ENCODE measurements at places on chromosomes 3 and 15.

GRCh38 chr3:54988302-54988837, 60.5 kb upstream of the LRTM1 start:
- DNase-seq, result peak; percentile 67

DNA sequence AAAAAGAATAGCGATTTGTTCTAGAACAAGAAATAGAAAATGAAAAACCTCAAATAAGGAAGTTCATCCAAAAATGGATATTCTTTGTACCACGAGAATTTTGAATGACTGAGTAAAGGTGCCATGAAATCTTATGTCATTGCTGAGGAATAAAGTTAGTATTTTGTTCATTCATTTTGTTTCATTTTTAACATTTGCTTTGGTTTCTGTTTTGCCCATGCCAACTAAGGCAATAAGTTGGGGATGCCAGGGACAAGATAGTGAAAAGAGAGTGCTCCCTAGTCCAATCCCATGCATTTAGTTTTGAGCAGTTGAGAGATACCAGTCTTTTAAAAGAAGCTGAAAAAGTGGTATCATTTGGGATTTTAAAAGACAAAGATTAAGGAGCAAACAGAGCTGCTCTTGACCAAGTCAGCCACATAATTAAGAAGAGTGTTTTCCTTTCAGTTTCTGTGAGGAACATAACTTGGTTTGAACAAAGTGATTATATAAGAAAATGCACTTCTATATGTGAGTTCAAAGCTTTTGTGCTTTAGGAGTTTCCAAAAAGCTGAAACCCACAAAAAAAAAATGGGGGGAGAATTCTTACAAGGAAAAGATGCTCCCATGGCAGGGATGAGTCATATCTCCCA, 201.4 kb downstream of the PLOD2 start:
- DNase-seq, result no peak

DNA sequence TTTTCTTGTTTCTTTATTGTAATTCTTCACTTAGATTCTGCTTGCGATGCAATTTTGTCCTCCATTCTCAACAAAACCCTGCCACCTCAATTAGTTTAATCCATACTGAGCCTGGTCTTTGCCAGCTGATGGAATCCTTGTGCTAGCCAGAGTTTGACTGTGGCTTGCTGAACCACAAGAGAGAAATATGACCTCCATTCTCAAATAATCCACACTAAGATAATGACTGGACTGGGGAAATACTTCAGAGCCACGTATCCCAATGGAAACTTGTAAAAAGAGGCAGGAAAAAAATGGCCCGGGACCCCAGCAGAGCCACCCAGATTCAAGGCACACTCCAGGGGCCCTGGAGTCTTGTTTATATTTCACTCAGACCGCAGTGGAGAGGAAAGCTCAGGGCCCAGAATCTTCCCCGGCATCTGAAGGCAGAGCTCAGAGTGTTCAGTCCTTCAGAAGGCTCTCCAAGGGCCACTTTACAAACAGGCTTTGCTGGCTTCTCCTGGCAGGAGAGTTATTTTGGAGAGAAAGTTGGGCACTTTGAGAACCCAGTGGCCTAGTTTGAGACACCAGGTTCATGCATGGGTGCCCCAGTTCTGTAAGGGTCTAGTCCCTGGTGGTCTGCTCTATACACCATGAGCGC, 62.7 kb downstream of the SSUH2 start:
- DNase-seq, result no peak

- peak; percentile 60 for DNase-seq
Measured at GRCh38 chr3:87792534-87793336, 266.1 kb downstream of the CGGBP1 start.

DNA sequence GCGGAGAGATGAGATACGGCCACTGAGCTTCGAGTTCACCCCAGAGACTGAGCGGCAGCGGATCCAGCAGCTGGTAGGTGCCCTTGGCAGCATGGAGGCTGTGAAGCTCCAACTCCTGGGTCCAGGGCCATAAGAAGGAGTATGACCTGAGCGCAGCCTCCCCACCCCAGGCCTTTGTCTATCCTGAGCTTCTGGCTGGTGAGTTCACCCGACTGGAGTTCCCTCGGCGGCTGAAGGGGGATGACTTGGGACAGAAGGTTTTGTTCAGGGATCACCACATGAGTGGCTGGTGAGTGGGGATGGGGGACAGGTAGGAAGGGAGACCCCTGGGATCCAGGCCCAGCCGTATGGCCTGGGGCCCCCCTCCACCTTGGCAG, 2.6 kb downstream of the PPM1M start:
- DNase-seq, result no peak

GRCh38 chr3:69882560-69882959, 117.0 kb upstream of the SAMMSON start:
- no peak for DNase-seq

DNA sequence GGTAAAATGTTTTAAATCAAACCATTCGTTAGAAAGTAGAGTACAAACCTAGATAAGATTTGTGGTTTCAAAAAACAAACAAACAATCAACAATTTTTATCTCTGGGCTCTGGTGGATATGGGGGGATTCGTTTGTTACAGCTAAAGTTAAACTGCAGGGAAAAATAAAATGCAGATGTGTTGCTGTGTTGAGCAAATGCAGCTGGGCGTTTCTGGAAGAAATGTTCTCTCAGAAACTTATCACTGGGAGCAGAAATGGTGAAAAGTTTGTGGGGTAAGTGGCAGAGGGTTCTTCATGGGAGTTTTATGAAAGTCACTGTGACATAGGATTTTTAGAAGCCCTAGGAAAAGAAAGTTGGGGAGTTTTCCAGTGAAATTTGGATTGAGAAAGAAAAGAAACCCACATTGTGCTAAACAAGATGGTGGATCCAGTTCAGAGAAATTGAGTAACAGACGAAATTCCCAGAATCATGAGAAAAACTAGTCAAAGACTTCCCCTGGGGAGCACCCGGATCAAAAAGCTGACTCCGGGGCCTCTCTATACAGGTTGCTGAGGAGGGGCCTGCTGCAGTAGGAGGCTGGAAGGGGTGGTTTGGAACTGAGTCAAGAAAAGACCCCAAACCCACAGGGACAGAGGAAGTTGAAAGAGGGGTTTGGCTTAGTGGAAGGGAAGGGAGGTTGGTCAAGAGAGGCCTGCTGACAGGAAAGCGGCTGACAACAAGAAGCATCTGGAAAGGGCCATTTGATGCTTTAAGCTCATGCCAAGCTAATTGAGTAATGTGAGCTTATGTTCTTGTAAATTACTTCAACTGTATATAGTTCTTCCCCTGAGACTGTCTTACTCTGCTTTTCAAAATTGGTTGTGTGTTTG, 108.7 kb downstream of the RARB start:
- no peak for DNase-seq

DNA sequence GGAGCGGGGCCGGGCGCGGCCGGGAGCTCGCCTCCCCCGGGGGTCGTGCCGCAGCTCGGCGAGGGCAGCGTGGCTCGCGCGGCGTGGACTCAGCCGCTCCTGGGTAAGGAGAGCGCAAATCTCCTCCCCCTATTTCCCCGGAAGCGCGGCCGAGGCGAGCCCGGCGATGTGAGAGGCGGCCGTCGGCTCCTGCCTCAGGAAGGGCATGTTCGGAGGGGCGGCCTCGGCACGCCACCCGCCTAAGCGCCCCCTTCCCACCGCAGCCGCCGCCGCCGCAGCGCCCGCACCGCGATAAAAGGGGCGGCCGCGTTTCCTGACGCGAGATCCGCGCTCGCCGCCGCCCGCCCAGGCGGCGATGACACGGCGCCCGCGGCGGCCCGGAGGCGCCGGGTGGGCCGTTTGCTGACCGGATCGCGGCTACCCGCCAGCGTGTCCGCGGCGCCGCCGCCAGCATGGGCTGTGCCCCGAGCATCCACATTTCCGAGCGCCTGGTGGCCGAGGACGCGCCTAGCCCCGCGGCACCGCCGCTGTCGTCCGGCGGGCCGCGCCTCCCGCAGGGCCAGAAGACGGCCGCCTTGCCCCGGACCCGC, at the start of gene PDE8A:
Gene PDE8A, plus strand, starts transcription at position 146 of the 590 bp plus-strand sequence. Its CDS starts 307 bp downstream, at position 453.
- DNase-seq, result peak; percentile 73

- peak; percentile 11 for DNase-seq
Measured at GRCh38 chr3:30319713-30320112, 286.7 kb upstream of the TGFBR2 start.

DNA sequence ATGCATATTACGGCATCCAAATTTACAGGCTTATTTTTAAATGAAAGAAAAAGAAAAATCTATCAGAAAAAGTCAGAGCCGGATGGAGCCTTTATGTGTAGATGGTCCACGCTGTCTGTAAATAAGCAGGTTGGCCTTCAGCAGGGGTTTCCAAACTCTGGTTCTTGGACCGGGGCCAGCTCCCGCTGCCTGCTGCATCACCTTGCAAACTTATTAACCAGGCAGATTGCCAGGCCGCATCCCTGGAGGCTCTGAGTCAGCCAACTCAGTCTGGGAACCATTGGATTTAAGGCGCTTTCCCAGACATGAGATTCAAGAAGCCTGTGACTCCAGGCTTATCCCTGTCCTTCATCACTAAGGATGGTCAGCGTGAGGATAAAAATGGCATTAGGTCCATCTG, 212.4 kb downstream of the OPA1 start:
- no peak for DNase-seq

DNA sequence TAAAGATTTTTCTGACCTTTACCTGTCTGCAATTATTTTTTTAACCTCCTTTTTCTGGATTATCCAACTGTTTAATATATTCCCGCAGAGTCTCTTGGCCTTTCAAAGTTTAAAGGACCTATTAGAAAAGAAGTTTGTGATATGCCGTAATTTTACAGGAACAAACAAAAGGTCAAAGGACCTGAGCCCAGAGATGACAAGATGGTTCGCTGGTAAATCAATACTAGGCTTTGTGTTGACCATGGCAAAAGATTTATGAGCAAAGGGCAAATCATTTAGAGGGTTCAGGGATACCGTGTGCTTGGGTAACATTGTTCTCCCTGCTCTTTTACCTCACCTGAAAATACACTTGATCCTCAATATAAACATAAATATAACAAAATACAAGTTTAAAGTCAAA, 923.5 kb downstream of the ROBO1 start:
- no peak for DNase-seq

GRCh38 chr15:59278120-59278519, 71.5 kb downstream of the LDHAL6B start:
- no peak for DNase-seq
